ENCODE measurements at places on chromosomes 1 and 21. TPM values are rescaled to one million over a fixed set of nuclear protein-coding genes. Genes with fewer than 3 reads are reported as not detected.

- no peak for DNase-seq
These were observed 316.8 kb upstream of the SNX7 start for GRCh38 chr1:98344731-98345130.

IVL gene
- not detected for total RNA-seq

FCRL2 gene
- total RNA-seq: not detected

NBPF4 gene
- total RNA-seq: not detected

GRCh38 chr1:192100686-192101468 lies 57.4 kb upstream of the RGS18 start:
- no peak for DNase-seq

GRCh38 chr1:2192031-2192995 lies 2.3 kb downstream of the FAAP20 start:
- DNase-seq: no peak

DNA sequence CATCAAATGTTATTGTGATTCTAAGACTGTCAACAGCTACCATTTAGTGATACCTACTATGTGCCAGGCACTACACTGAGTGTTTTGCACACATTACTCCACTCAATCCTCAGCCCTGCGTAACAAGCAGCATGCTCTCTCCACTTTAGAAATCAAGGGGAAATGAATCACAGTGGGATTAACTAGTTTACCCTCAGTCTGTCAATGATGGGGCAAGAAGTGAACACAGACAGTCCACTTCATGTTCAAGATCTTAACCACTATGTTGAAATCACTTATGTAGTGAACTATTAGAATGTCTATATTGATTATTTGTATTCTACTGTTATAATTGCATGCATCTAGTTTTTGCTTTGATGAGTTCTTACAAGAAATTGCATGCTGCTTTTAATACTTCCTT lies 165.3 kb downstream of the LTN1 start:
- no peak for DNase-seq

- peak; percentile 51 for DNase-seq
These were observed 20.9 kb downstream of the POFUT2 start for GRCh38 chr21:45266518-45267389.

DNA sequence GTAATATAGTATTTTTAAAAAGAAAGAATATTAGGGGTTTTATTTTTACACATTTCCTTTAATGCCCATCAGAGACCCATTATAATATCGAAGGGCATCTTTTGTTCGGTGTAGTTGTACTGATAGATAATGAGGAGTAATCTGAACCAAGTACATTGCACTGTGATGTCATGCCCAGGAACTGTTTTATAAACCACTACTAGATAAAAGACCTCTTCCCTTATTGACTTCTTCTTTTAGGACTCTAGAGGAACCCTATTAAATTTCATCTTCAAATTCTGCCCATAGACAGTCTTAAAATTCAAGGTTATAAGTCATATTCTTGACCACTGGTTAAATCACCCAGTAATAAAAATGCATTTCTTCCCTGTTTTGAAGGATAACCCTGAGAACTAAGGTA lies 206.5 kb downstream of the NRIP1 start:
- no peak for DNase-seq

- no peak for DNase-seq
These were observed 77.4 kb upstream of the KRTAP11-1 start for GRCh38 chr21:30958741-30959140.

DNA sequence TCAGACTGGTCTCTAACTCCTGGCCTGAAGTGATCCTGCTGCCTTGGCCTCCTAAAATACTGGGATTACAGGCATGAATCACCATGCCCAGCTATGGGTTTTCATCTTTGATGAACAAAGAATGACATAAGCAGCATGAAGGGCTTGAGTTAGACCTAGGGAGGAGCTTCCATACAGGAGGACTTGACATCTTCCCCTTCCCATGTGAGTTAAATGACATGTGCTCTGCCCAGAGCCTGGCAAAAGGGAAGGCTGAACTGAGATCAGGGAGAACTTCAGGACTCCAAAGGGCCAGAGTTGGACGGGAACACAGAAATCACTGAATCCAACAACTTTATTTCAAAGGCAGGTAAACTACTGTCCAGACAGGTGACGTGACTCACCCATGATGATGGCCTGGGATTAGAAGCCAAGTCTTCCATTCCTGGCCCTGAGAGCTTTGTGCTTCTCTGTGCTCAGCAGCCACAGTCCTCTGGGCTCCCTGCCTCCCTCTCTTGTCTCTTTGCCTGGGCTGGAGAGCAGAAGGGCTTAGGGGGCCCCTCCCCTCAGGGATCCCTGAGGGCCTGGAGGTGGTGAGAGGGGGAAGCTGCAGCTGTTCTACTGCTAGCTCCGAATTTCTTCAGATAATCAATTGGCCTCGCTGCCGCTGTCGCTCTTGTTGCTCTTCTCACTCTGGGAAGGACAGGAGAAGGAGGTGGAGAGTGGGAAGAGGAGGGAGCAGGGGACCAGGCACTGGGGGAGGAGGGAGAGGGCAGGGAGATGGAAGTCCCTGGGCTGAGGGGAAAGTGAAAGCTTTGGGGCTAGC lies 7.6 kb downstream of the NHLH1 start:
- peak; percentile 73 for DNase-seq

DNA sequence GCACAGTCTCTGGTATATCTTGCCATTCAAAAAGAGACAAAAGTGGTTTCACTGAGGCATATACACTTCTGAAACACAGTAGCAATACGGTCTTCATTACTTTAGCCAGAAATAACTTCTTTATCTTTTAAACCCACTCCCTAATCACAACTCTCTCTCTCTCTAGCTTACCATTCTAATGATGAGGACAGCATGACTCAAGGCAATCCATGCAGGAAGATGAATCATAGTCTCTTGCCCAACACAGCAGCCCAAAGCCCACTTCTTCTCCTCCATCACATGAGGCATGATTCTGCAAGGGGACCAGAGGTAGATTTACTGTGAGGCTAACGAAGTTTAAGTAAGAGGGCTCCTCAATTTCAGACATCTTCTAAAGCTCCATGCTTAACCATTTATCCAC lies 285.0 kb upstream of the NR5A2 start:
- DNase-seq: no peak

DNA sequence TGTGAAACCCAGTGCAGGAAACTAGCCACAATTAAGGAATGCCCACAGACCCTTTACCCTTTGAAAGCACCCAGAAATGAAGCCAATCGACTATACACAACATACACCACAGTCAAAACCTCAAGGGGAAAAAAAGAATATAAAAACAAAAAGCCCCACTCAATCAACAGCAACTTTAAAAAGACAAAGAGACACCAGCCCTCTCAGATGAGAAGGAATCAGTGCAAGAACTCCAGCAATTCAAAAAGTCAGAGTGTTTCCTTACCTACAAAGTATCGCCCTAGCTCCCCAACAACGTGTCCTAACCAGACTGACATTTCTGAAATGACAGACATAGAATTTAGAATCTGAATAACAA lies 147.7 kb downstream of the CHD1L start:
- no peak for DNase-seq

NID1 gene
- total RNA-seq: 238 TPM

DNA sequence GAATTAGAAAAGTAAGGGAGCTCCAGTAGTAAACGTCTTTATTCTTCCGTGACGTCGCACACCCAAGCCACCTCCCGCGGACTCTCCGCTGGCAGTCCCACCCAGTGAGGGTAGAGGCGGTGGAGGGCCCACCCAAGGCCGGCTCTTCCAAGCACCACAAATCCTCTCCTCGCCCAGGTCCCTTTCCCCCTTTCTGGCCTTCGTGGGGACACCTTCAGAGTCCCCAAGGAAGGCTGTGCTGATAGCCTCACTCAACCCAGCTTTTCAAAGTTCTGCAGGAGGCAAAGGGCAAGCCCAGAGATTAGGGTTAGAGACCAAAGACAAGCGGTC lies 349 bp upstream of the GPN2 start:
- DNase-seq: no peak

GRCh38 chr21:29256126-29256910 lies 42.4 kb upstream of the BACH1 start:
- DNase-seq: no peak

DNA sequence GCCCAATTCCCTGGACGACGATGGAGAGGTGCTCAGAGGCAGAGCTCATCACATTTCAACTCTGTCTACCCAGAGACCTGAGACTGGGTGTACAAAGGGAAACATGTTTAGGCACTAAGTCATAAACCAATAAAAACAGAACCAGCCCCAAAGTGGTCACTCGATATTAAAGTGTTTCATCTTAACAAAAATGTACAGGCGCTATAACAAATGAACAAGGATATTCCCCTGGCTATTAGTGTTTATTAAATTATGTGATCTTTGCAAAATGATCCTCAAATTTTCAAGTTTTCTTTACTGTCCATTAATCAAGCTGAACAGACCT lies 43.6 kb downstream of the NPHP4 start:
- no peak for DNase-seq

DNA sequence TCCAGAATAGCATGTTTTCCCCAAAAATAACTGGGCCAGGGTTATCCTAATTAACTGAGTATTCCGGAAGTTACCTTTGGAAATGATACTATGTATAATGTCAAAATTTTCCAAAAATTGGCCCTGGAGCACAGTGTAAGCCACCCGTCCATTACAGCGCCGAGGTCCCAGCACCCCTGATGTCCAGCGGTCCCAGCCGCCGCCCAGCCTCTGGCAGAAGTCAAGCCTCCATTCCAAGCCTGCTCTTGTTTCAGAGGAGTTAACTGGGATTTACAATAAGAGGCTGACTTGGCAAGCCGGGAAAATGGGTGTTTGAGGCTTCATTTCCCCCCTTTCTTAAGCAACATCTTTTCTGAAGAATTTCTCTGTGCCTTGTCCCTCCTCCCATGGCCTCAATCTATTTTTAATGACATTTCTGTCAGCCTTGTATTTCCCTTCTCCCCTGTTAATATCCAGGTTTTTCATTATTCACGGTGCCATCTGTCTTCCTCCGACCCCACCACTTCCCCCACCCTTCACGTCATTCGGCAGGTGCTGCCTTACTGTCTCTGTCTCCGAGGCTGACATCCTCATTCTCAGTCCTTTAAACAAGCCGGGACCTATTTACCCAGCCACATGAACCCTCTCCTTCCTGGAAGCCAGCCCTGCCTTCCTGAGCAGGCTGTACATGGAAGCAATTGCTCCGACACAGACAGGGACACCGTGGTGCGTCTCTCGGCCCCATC lies 490.9 kb downstream of the NPHP4 start:
- DNase-seq: no peak

DNA sequence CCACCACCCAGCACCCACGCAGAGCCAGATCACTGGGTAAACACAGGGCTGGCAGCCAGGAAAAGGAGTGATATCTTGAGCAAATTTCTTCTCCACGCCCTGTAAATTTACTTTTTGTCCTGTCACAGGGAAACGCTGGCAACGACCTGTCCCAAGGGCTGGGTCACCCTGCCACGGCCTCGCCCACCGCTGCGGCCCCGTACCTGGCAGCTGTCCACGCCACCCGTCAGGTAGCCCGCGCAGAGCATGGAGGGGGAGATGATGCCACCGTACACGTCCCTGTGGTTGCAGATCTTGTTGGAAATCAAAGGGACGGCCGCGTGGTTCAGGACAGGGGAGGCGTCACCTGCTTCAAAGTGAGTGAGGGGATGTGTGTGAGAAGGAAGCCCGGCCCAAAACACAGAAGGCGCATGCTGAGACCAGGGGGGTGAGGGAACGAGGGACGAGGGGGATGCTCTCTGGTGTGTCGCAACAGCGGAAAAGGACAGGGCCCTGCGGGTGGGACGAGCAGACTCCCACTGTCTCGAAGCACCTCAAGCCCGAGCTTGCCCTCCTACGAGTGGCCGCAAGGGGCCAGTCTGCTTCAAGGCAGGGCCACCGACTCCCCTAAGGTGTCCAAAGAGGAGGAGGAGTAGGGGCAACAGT lies 10.1 kb upstream of the TFF1 start:
- DNase-seq: no peak

GRCh38 chr1:16112596-16113555 lies 39.4 kb upstream of the FAM131C start:
- no peak for DNase-seq

GRCh38 chr1:196305216-196305615 lies 303.0 kb downstream of the KCNT2 start:
- no peak for DNase-seq

- DNase-seq: no peak
These were observed 27.7 kb downstream of the DNTTIP2 start for GRCh38 chr1:93851327-93851712.

DNA sequence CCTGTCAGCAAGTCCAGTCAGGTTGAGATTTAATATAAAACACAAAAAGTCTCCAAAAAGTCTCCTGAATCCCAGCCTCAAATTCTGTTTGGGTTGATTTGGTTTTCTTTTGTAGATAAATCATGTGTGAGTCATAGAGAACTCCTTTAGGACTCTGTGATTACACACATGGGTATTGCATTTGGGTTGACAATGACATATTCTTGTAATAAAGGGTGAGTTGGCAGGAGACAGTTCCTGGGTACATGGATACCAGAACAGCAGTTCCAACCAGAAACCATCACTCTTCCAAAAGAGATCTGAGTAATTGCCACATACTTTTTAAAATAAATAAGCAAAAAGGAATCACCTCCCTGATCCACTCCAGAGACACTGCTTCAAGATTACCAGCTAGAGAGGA lies 8.9 kb downstream of the CR2 start:
- no peak for DNase-seq

KRTAP10-10 gene
- total RNA-seq: not detected

- DNase-seq: no peak
These were observed 2.4 kb upstream of the THEM5 start for GRCh38 chr1:151855933-151856332.

- DNase-seq: peak; percentile 68
These were observed 85.9 kb downstream of the TCP10L start for GRCh38 chr21:32499249-32500055.

AGMAT gene
- total RNA-seq: 0.58 TPM

GRCh38 chr1:216945538-216946080 lies 222.4 kb upstream of the ESRRG start:
- no peak for DNase-seq

DNA sequence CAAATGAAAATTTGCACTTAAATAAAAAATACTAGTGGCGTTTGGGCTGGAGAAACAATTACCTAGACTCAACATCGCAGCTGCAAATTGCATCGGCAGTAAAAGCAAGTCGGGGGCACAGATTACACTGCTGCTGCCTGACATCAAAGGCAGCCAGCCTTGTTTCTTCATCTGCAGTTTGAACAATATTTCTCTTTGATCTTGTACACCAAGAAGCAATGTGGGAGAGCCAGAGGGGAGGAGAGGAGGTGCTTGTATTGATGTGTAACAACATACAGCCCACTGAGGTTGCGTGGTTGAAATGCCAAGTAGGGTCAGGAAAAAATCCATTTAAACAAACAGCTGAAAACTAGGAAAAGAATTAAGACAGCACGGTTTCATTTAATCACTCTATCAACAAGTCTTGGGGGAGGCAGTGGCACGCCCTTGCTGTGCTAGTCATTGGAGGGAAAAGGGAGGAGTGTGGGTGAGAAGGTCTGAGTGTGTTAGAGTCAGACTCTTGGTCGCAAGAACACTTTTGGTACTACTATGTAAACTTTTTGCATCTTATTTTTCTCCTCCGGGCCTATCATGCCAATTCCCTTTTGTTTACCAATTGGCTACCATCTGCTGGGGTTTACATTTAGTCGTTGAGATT lies 456.5 kb downstream of the OMA1 start:
- no peak for DNase-seq

SPRR2A gene
- total RNA-seq: not detected

AZIN2 gene
- total RNA-seq: 2.1 TPM

Data from mesenteric fat pad (tissue), 1 donor.